GM12864 (cell line): ENCODE measurements at places on chromosomes 7 and 10.

- no peak for DNase-seq
Observed at GRCh38 chr7:98998821-98999725, 120.7 kb downstream of the TRRAP start.

DNA sequence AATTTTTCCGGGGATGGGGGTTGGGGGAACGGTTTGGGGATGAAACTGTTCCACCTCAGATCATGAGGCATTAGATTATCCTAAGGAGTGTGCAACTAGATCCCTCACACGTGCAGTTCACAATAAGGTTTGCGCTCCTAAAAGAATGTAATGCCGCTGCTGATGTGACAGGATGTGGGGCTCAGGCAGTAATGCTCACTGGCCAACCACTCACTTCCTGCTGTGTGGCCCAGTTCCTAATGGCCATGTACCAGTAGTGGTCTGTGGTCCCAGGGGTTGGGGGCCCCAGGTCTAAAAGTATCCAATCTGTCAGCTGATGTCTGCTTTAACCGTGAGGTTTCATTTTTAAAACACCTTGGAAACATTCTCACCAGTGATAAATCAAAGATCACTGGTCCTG lies 2.2 kb downstream of the STN1 start:
- DNase-seq, result no peak

GRCh38 chr7:2115760-2116447 lies 116.8 kb downstream of the MAD1L1 start:
- no peak for DNase-seq

- no peak for DNase-seq
Observed at GRCh38 chr10:124912101-124912886, 29.6 kb upstream of the ZRANB1 start.

GRCh38 chr10:14293526-14293925 lies 37.2 kb downstream of the FRMD4A start:
- no peak for DNase-seq

DNA sequence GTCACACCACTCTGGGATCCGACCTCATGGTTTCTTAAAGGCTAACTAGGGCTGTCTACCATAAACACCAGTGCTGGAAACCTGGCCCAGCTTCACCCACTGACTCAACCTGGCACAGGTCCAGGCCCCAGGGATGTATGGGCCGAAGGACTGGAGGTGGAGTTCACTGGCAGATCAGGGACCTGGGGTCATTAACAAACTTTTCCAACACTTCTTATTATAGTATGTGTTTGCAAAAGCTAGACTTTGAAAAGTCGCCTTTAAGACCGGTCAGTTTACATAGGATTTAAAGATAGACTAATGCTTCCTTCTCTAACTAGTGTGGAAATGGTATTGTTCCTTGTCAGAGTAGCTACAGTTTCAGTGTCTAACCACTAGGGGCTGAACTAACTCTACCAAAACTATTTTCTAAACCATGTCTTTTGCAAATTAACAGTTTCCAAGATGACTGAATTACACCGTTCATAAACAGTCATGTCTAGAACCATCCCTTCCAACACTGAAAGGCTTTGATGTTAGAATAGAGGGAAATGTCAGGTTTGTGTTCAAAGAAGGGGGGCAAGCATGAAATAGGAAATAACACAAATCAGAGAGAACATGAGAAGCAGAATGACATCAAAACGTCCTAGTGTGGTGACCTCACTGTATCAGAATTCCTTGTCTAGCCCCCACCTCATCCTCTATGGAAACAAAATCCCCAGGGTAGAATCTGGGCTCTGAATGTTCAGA lies 29.7 kb downstream of the STN1 start:
- DNase-seq, result no peak

GRCh38 chr7:2617325-2617905 lies 14.4 kb upstream of the TTYH3 start:
- DNase-seq, result no peak

DNA sequence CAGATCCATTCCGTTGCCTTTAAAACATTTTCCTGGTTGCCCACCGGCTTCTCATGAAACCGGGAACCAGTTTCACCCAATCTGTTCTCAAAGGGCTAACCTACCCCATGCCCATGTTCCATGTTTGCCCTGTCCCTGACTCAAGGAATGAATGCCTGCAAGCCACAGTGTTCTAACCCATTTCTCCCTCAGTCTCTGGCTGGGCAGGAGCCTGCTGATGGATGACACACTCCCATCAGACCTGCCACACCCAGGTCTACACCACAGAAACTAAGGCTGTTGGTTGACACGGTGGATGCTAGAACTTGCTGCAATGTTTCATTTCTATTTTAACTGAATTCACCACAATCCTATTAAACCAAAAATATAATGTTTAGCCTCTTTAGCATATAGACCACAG lies 15.6 kb downstream of the CLRN3 start:
- DNase-seq, result no peak

DNA sequence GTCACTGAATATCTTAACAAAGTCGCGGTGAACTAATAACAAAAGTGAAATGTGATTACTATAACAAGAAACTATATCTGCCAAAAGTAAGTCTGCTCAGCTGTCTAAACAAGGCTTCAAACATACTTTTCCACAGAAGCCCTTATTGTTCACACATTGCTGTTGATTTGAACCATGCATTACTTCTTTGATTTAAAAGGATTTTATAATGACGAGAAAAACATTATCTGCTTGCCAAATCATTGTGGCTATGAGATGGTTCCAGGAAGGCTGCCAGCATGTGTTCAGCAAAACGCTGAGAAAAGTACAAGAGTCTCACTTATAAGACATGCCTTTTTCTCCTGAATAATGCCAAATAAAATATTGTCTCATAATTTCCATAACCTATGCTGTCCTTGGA lies 24.4 kb downstream of the RNF133 start:
- DNase-seq, result no peak

GRCh38 chr7:91064938-91065337 lies 199.3 kb upstream of the FZD1 start:
- DNase-seq, result no peak

DNA sequence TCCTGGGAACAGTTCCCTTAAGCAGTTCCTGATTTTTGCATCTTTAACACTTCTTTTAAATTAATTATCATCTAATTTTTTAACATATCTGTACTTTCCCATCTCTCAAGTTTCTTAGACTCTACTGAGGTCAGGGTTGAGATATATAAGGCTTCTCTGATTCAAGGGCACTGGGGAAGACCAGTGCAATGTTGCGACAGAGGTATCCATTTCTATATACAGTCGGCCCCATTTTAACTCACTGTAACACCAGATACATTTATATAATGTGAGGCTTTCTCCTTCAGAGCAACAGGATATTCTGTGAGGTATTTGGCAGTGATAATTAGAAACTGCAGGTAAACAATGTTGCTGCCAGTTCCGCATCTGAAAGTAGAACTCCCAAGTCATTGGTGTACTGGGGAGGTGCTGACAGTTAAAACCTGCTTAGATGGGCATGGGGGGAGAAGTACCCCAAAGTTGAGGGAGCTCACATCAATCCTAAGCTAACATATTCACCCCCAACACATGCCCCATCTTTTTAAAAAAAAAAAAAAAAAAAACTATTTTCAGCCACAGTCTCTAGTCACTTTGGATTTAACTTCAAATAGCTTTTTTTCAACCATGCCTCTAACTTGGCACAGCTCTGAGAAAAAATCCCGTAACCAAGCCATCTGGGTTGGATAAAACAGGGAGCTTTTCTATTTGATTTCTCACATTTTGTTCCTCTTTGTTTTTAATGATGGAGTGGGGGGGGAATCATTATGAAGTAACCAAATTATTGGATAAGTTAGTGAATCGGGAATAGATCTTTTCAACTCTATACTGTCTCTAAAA lies 62.9 kb downstream of the REEP3 start:
- DNase-seq, result no peak

DNA sequence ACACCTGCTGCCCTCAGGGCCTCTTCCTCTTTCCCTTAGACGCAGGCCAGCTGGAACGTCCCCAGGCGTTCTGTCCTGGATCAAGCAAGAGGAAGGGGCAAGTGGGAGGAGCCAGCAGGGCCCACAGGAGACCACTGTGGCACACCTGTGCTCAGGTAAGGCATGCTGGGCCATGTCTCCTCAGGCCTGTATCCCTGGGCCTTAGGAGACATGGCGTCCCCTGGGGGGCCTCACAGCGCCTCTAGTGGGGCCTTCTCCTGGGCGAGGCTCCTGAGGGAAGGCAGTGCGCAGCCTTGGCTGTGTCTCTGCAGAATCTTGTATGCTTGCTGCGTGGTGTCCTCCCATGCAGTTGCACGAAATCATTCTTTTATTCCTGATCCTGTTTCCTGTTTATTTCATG lies 31.3 kb downstream of the ZNF783 start:
- DNase-seq, result no peak

DNA sequence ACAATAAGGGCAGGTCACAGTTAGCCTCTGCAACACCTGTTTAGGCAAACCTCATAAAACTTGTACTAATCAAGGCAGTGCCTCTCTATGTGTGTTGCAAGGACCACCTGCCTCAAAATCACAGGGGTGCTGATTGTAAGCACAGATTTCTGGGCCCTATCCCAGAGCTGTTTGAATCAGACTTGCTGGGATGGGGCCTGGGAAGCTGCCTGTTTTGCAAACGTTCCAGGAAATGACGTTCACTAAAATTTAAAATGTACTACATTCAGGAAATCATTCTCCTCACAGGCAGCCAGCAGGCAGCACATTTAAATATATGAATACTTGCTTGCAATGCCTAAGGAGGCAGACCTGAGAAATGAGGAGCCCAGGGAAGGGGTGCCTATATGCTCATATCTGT lies 4.3 kb upstream of the GRM8 start:
- no peak for DNase-seq

DNA sequence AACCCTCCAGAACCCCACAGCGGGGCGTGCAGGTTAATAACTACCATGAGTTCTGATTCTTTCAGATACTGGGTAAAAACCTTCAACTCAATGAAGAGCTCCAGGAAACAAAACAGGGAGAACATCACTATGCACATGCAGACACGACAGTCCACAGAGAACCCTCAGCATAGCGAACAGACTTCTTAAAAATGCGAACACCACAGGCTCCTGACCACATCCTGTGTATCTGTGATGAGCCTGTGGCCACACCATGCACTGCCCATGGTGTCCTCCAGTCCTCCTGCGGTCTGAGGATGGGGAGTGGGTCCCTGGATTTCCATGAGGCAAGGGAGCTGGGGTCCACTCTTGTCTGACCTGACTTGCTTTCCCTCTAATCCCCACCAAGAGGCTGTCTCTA lies 107.2 kb downstream of the COBL start:
- DNase-seq, result no peak

- no peak for DNase-seq
Observed at GRCh38 chr7:69744026-69744425, 145.8 kb downstream of the AUTS2 start.

- DNase-seq, result no peak
Observed at GRCh38 chr7:92751902-92752901, 84.2 kb downstream of the CDK6 start.

DNA sequence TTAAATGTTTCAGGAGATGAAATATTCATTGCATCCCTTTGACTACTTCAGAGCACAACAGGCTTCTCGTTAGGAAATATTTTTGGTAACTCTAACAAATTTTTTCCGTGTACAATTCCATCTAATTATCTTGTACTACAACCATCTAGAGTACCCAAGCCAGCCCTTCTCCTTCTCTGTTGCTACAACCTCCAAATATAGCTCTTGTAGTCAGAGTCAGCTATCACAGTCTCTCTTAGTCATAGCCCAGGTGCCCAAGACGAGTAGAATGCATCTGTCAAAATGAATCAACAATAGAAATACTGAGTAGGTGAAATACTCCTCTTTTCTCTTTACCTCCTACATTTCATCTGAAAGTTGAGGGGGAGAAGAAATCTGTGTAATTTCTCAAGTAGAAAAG lies 74.0 kb downstream of the INHBA start:
- no peak for DNase-seq
